ENCODE measurements at places on chromosomes 16 and 17.
A peak's percentile ranks its signal among the peaks of the same experiment; 100 is the strongest.

DNA sequence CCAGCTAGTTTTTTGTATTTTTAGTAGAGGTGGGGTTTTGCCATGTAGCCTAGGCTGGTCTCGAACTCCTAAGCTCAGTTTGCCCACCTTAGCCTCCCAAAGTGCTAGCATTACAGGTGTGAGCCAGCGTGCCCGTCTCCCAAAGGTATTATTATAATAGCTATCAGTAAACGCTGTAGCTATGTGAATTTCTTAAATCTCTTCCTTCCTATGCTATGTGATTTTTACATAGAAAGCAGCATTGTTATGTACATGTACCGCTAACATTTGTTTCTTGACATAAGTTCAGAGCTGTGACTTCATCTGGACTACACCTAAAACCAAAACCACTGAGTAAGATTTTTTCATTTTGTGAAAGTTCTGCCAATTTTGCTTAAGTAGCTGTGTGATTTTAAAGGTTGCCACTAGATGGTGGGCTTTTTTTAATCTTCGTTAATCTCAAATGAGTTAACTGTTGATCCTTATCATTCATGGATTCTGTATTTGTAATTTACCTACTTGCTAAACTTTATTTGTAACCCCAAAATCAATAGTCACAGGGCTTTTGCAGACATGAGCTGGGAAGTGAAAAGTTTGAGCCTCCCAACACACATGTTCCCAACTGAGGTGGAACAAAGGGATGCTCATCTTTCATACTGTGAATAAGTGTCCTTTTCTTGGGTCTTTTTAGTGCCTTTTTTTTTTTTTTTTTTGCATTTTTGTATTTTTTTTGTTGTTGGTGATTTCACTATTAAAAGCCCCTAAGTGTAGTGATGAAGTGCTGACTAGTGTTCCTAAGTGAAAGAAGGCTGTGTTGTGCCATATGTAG is 21.9 kb downstream of the PRKAR1A start:
- peak; percentile 35 for DNase-seq

- no peak for DNase-seq
Observed at GRCh38 chr17:66458782-66459181, 156.4 kb downstream of the PRKCA start.

DNA sequence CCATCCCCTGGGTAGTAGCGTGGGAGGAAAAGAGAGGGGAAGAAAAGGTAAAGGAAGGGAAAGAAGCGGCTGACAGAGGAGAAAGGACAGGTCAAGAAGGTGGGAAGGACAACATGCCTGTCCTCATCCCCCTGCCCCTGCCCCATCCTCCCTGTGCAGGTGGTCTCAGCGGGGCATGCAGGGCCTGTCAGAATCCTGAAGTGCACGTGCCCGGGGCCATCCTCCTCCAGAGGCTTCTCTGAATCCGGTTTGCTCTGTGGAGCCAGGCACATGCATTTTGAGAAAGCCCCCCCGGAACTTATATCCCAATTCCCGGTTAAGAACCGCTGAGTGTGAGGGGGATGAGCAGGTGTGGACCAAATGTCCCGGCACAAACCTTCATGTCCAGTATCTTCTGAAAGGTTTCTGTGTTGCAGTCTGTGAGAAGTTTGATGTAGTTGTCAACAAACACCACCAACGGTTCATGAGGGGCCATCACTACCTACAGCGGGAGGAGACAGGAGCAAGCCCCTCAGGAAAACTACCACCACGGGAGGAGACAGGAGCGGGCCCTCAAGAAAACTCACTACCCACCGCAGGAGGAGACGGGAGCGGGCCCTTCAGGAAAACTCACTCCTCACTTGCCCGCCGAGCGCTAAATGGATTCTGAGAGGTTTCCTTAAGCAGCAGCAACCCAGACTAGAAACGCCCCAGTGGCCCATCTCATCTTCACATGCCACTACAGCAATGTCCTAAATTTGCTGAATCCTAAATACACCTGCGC is 167.0 kb upstream of the RPH3AL start:
- DNase-seq = no peak

DNA sequence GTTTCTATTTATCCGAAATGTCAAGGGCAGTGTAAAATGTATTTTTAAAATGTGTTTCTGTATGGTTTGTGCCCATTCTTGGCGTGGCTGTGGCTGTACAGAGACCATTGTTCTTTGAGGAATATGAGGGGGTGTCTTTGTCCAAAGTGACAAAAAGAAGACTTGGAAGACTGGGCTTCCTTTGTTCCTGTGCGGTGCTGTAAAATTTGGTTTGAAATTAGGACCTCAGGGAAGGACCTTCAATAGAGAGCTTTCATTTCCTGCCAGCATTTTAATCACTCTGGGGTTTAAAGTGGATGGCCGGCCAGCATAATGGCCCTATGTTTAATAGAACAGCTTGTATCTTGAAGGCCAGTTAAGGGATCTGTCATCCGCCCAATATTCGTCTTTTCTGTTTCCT is 190.1 kb upstream of the TBX2 start:
- peak; percentile 16 for DNase-seq

- DNase-seq = no peak
Observed at GRCh38 chr16:50573947-50574744, 25.9 kb downstream of the NKD1 start.

DNA sequence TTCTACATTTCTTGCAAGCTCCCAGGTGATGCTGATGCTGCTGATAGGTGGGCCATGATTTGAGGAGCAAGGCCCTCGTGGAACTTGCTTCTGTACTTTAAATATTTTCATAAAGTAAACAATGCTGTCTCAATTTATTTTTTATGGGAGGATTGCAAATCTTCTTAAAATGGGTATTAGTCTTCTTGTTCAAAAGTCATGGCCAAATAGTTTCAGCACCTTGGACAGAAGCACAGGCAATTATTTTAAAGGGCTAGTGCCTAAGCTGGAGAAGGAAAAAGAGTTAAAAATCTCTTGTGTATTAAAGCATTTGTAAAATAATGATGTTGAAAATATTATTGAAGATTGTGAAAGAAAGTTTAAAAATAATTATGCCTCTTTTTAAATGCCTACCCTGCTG is 50.5 kb downstream of the GPR139 start:
- no peak for DNase-seq

- peak; percentile 55 for DNase-seq
Observed at GRCh38 chr16:11916524-11917285, 949 bp upstream of the GSPT1 start.

- no peak for DNase-seq
Observed at GRCh38 chr17:30821871-30822723, 2.4 kb downstream of the CRLF3 start.

DNA sequence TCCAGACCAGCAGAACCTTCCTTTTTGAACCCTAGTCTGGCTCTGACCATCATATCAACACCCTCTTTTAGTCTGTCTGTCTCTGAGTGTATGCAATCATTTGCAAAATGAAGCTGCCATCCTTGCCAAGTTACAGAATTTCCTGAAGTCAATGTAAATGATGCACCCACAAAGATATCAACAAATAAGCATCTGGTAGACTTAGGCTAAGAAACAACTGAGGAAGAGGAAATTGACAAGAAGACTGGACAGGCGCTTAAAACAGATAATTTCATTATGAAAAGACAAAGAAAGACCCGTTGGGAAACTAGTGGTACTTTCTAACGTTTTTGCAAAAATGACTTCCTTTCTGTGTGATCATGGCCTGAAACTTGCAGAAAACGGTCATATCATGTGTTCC is 24.7 kb upstream of the CIITA start:
- DNase-seq = no peak

GRCh38 chr17:45227101-45227925 is 5.6 kb downstream of the FMNL1 start:
- no peak for DNase-seq

DNA sequence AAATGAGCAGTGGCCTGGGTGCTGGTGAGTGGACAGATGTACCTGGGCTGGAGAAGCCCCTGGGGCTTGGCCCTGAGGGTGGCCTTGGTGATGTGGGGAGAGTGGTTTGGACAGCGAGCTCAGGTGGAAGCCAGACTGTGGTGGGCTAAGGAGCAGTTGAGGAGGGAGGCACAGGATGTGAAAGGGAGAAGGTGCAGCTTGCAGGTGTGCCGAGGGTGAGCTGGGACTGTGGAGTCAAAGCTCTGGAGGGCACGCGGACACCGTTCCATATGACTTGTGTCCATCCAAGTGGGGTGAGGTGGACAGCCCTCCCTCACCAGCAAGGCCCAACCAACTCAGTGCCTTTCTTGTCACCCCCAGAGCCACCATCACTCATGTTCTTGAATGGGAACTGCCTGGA is 170.8 kb upstream of the ZNF267 start:
- DNase-seq = no peak

GRCh38 chr17:7039832-7040231 is 4.0 kb downstream of the SLC16A13 start:
- DNase-seq = no peak

GRCh38 chr16:842061-842476 is 41.5 kb upstream of the GNG13 start:
- no peak for DNase-seq

GRCh38 chr17:51765282-51766135 is 393.0 kb downstream of the CA10 start:
- DNase-seq = no peak

DNA sequence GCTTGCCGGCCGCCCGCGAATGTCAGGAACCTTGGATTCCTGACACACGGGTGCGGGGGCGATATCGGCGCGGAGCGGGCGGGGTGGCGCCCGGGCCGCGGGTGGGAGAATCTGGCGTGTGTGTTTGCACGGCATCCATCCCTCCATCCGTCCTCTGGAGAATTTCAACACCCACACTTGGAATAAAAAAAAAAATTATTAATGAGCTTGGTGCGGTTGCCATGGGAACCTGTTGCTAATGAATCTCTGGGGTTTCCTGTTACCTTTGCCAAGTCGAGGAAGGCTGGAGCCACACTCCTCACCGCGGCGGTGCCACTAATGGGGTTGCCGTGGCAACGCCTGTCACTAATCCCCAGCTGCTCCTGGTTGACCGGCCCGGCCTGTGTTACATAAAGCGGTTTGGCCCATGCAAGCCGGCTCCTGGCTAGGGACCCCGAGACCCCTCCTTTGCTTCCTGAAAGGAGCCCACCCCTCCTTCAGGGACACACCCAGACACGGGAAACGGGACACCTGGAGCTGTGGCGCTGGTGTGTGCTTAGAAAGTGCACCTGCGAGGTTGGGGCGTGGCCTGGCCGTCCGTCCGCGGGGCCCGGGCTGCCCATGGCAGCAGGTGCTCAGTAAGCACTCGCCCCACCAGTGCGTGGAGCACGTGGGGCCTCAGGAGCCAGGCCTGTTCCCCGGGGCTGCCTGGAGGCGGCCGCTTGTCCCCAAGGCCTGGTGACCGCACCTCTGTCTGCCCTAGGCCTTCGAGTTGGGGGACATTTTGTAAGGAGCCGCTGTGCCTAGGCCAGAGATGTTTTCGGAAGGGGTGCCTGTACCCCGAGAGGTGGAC is 14.6 kb downstream of the CACNA1H start:
- DNase-seq = peak; percentile 84

GRCh38 chr17:7156342-7156940 is 22.7 kb downstream of the ASGR1 start:
- DNase-seq = no peak

All from astrocyte (in vitro differentiated cells and primary cell).